ENCODE measurements at places on chromosomes 5 and 9.

DNA sequence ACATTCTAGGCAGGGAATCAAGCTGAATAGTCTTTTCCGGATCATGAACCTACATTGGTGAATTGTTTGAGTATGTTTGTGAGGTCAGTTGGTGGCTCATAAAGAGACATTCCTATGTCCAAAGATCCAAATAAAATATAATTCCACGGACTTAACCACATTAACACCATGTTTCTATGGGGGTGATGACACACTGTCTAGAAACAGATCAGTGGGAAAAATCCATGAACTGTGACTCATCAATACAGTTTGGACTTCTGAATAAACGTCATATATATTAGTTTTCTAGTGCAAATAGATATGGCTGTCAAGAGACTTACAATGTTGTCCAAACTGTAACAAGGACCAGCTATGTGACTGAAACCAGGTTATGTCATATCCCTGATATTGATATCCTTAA is 509.9 kb upstream of the TYRP1 start:
- DNase-seq, result no peak

DNA sequence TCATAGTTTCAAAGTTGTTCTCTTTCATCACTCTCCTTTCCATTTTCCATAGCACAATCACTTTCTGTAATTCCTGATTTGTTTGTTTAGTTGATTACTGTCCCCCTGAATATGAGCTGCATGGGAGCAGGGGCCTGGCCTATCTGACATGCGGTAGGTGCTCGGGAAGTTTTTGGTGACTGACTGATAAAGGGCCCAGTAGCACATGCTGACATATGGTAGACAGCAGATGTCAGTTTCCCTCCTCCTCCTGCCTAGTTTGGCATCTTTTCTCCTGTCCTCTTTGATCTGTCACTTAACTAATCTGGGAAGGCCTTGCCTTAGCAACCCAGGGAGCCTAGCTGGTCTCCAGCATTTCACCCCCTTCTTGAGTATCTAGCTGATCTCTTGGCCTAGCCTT is 14.4 kb downstream of the GALNT12 start:
- DNase-seq, result no peak

- no peak for DNase-seq
Observed at GRCh38 chr9:33082538-33083326, 6.3 kb upstream of the SMU1 start.

- no peak for DNase-seq
Observed at GRCh38 chr5:2549900-2550299, 201.6 kb downstream of the IRX2 start.

GRCh38 chr5:141807329-141807728 is 70.9 kb downstream of the PCDH1 start:
- no peak for DNase-seq

DNA sequence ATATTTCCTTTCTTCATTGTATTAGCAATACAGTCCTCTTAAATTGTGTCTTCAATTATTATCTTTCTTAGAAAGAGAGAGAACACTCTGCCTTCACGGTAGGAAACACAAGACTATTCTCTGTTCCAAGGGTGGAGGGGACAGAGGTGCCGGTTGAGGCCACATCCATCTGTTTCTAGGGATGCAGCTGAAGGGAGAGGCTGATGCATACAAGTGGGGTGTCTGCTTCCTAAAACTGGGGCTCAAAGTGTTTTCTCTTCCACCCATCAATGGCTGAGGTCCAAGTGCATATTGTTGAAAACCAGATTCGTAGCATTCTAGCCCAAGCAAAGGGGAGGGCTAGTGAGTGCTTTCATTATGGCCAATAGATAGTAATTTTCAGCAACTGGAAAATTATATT is 9.5 kb downstream of the IRX2 start:
- DNase-seq, result no peak

DNA sequence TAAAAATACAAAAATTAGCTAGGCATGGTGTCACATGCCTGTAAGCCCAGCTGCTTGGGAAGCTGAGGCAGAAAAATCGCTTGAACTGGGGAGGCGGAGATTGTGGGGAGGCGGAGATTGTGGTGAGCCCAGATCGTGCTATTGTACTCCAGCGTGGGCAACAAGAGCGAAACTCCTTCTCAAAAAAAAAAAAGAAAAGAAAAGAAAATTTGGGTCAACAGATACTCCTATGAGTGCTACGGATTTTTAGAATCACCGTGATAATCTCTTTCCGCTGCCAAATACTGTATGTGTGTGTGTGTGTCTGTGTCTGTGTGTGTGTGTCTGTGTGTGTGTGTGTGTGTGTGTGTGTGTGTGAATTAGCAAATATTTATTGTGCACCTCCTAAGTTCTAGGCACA is 64.4 kb downstream of the ARRDC3 start:
- no peak for DNase-seq

DNA sequence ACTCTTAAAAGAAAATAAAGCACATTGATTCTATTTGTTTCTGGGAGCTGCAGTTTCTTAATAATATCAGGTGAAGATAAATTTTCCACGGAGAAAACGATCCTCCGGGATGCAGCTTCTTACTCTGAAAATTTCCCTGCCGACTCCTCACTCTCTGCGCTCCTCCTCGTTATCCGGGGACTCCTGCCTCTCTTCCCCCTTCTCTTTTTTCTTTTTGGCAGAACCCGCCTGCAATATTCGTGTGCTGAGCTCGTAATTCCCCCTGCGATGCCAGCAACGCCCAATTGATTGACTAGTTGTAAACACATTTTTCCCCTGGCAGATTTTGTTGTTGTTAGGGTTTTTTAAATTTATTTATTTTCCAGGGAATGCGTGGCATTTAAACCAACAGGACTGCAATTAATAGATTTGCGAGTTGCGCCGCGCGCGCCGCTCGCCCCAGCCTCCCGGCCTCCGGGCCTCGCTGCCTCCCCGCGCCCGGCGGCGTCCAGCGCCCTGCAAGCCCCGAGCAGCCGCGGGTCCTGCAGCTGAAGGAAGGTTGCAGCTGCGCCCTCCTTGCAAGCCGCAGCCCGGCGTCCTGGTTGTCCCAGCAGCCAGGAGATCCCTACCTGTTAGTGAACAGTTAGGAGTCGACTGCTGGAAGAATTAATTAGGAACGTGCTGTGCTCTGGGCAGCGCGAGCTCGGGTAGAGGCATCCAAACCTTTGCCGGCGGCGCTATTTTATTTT is 2.2 kb downstream of the NTNG2 start:
- DNase-seq, result no peak

DNA sequence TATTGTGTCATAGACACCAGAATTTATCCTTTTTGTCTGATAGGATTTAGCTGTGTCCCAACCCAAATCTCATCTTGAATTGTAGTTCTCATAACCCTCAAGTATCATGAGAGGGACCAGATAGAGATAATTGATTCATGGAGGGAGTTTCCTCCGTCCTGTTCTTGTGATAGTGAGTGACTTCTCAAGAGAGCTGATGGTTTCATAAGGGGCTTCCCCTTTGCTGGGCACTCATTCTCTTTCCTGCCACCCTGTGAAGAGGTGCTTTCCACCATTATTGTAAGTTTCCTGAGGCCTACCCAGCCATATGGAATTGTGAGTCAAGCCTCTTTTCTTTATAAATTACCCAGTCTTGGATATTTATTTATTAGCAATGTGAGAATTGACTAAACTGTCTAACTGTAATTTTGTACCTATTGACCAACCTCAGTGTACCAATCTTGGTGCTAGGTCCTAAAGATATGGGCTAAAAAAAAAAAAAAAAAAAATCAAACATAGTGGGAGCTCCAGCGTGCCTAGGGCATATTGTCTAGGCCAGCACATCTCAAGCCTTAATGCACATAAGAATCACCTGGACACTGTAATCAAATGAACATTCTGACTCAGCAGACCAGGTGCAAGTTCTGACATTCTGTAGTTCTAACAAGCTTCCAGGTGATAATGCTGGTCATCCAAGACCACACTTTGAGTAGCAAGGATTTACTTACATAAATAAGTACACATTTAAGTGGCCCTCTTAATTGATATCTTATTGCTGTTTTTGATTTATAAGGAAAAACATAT is 30.5 kb downstream of the ST8SIA4 start:
- no peak for DNase-seq

GRCh38 chr5:88813244-88813643 is 69.7 kb downstream of the MEF2C start:
- no peak for DNase-seq

GRCh38 chr5:175893466-175893865 is 22.1 kb downstream of the CPLX2 start:
- DNase-seq, result no peak

- no peak for DNase-seq
Observed at GRCh38 chr9:96766199-96766598, 11.7 kb downstream of the ZNF510 start.

DNA sequence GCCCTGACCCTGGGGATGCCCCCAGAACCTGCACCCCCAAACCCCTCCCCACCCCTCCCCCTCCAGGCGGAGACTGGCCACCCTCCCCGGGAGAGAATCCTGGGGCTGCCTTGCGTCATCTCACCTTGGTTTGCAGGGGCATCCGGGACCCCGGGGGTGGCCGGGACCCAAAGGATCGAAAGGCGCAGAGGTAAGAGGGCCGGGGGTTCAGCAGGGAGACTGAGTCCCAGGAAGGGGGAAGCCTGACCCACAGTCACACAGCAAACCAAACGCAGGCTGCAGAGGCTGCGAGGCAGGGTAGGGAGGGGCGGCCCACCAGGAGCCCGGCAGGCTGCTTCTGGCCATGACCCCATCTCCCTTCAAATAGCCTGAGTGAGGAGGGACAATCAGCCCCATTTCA is 33.8 kb upstream of the ORM1 start:
- no peak for DNase-seq

DNA sequence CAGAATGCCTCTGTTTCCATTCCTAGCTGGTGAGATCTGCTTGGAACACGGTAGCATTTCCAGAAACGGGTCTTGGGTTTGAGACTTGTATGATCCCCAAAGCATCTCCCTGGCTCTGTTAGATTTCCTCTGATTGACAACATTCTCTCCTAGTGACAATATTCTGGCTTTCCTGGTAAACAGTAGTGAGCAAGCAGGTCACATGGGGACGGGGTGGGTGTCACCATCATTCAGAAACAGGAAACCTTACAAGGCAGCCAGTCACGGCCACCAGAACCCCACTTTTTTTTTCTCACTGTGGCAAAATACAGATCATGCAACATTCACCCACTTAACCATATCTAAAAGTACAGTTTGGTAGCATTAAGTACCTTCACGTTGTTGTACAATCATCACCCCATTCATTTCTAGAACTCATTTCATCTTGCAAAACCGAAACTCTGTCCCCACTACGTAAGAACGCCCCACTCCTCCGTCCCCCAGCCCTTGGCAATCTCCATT is 90.1 kb upstream of the LMX1B start:
- no peak for DNase-seq

- no peak for DNase-seq
Observed at GRCh38 chr9:650362-650761, 191.1 kb upstream of the DMRT1 start.

DNA sequence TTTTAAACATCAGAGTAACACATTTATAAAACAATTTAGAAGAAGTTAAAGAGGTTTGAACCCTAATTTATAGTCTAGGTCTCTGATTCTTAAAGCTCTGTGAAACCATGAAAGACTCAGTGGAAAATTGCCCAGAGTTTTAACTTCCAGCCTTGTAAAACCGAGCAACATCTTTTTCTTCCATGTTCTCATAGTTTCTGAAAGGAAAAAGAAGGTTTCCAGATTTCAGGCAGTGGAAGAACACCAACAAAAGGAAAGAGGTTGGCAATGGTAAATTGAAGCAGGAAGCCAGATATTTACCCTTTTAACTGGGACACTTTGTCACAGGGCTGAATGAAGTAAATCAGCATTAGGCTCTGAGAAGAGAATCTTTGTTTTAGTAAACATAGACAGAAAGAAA is 1999.3 kb downstream of the MAT2B start:
- DNase-seq, result no peak

- no peak for DNase-seq
Observed at GRCh38 chr5:19208397-19208796, 779.6 kb downstream of the CDH18 start.

- no peak for DNase-seq
Observed at GRCh38 chr9:75019654-75020053, 8.4 kb downstream of the CARNMT1 start.

DNA sequence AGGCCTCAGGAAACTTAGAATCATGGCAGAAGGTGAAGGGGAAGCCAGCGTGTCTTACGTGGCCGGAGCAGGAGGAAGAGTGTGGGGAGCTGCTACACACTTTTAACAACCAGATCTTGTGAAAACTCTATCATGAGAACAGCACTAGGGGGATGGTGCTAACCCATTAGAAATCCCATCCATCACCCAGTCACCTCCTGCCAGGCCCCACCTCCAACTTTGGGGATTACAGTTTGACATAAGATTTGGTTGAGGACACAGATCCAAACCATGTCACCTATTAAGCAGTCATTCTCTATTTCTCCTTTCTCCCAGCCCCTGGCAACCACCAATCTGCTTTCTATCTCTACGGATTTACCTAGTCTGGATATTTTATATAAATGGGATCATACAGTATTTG is 26.9 kb downstream of the PBX3 start:
- DNase-seq, result no peak

DNA sequence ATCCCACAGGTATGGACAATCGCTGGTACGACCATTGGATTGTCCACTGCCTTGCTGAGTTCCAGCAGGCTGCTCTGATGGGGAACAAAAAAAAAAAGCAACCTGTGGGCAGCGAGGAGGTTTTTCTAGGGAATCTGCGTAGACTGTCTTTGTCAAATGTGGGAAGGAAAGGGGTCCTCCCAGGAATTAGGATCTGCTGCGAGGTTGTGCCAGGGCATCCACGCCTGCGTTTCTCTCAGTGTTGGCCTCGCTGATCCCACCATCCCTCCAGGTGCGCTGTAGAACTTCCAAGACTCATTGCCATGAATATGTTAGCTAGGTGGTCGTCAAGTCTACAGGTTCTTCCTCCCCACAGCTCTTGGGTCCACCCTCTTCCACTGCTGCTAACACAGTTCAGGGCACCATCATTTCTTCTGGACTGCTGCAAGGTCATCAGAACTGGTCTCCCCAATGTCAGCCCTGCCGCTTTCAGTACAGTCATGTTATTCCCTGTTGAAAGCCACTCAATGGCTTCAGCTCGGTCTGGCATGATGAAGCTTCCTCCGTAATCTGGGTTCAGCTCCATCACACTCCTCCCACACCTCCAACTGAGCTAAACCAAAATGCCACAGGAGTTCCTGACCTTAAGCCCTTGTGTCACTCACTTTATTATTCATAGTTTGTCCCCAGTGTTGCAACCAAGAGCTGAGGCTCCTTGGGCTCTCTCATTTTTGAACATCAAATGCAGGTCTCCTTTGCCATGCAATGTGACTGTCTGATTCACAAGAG is 79.5 kb upstream of the DMRT1 start:
- no peak for DNase-seq

DNA sequence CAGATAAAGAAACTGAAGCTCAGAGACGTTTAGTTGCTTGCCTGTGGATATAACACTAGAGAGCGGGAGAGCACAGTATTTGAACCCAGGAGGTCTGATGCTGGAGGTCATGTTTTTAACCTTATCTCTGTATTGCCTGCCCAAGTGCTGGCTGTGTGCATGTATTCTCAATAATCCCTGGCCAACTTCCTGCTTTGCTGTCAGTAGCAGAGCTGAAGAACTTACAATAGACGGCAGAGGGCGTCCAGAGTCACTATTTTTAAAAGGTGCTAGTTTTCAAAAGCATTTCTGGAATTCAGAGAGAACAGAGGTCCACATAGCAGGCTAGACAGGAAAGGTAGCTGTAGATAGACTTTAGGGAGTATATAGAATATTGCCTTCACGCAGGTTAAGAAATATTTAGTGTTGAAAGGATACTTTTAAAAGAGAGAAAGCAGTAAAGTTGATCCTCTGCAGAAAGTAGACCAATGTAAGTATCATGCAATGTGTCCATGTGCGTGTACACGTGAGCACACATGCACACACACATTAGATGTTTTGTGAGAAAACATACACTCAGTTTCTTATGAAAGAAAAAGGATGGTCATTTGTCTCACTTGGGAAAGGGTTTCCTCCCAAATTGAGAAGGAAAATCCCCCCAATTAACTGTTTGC is 46.3 kb downstream of the PTCD2 start:
- no peak for DNase-seq
